ENCODE measurements at places on chromosomes 1 and 21.

- peak; percentile 60 for DNase-seq
These were observed 257.5 kb downstream of the LRRC40 start for GRCh38 chr1:69947837-69948236.

DNA sequence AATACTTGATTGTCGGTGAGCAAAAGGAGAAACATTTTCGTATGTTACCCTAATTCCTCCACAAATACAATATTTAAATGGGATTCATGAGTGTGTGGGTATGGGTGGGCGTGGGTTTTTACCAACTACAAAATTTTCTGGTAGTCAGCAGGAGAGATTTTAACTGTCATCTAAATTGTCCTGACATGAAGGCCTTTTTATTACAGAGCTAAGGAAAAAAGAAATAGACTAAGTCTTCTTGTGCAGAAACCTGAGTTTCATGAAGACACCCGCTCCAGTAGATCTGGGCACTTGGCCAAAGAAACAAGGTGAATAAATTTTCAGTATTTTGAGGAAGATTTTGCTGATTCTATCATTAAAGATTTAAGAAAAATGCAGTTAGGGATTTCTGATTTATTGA, 752 bp downstream of the RGS18 start:
- DNase-seq, result no peak

- DNase-seq, result no peak
These were observed 328 bp upstream of the KDF1 start for GRCh38 chr1:26960625-26960966.

- DNase-seq, result no peak
These were observed 64.2 kb upstream of the SMYD2 start for GRCh38 chr1:214216779-214217178.

GRCh38 chr1:70140894-70141293, 64.5 kb downstream of the LRRC40 start:
- peak; percentile 33 for DNase-seq

DNA sequence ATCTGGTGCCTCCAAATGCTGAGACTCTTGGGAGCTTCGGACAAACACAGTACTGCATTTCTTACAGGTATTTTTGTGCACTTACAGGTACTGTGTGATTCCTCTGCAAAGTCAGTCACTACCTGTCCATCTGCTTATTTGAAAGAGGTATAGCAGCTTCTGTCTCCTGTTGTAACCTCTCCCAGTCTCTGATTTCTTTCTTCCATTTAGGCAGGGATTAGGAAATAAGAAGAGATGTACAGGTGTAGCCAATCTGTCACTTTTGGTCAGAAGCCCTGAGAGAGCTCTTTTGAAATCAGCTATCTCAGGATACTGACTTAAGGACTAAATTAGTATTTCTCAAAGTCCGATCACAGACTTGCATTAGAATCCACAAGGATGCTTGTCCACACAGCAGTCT, 54.0 kb downstream of the AKT3 start:
- DNase-seq, result no peak

DNA sequence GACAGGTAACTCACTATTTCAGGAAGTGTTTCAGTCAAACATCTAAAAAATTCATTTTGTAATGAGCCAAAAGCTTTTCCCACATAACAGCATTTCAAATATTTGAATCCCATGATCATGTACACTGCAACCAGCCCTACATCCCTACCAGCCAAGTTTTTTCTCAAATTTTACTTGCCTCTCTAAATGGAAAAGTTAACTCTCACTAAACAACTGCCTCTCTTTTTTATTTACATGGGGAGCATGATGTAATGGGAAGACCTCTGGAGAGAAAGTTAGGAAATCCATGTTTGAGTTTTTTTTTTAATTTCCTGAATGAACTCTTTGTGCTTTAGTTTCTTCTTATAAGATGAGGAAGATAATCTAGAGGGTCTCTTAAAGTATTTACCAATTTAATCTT, 70.5 kb downstream of the TTLL7 start:
- DNase-seq, result peak; percentile 12

DNA sequence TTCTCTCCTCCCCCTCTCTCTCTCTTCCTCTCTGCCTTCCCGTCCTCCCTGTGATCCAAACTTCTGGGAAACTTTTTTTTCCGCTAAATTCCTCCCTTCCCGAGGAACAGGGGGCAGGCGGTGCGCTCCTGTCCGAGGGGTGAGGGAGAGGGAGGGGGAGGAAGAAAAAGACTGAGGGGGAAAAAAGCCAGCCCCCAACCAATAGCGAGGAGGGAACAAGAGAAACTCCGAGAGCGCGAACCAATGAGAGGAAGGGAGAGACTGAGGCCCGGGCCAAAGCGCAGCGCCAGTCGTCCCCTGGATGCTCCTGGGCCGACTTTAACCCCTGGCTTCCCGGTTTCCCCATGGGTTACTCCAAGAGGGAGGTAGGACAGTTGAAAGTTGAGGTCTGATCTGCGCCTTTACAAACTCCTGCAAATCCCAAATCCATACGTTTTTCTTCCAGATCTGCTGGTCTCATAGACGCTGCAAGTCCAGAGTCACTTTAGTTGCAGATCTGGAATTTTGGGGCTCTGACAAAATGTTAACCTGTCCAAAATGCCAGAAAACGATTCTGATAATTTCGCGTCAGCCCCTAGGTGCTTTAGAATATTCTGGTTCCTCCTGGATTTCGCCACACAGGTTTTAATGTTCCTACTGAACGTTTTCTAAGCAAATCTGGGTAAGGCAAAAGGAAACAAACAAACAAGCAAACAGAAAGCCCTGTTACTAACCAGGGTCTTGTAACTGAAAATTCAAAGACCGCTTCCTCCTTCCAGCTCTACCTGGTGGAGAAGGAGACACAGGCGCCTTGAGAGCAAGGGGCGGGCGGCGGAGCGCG, at the start of gene TBX15:
TSS of gene TBX15 (minus strand) at position 158 of the 820 bp plus-strand sequence. CDS start 548 bp downstream, outside the sequence.
- peak; percentile 80 for DNase-seq

DNA sequence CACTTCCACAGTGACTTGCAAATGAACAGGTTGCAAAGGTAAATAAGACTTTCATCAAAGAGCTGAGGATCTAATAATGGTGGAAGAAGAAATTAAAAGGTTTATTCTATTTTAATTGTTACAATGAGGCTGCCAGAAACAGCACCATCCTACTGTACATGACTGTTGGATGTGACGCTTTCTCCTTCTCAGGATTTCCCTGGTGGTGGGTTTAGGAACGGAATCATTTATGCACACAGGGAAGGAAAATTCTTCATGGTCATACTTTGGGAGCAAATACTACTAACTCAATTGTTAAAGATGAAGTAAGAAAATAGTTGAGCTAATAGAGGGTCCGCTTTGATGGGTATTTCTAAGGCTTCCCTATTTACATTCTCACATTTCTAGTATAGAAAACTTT, 22.2 kb upstream of the LYPLAL1 start:
- no peak for DNase-seq

GRCh38 chr1:25971066-25971810, 26.6 kb downstream of the PAFAH2 start:
- no peak for DNase-seq

GRCh38 chr1:24846671-24847070, 83.4 kb downstream of the RUNX3 start:
- no peak for DNase-seq

GRCh38 chr1:244301595-244302130, 150.0 kb downstream of the ADSS2 start:
- DNase-seq, result no peak

DNA sequence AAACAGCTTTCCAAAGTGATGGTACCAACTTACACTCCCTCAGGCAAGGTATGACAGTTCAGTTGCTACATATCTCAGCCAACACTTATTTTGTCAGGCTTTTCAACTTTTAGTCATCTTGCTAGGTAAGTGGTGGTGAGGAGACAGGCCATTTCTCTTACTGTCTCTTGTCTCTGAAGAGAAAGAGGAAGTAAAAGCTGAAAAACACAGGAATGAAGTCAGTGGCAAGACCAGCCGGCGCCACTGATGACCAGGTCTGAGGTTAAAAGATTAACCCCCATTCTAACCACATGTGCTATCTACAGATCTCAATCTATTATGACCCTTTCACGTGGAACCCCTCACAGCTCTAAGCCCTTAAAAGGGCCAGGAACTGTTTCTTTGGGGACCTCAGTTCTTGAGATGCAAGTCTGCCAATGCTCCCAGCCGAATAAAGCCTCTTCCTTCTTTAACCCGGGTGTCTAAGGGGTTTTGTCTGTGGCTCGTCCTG, 4.2 kb downstream of the ADCY10 start:
- no peak for DNase-seq

DNA sequence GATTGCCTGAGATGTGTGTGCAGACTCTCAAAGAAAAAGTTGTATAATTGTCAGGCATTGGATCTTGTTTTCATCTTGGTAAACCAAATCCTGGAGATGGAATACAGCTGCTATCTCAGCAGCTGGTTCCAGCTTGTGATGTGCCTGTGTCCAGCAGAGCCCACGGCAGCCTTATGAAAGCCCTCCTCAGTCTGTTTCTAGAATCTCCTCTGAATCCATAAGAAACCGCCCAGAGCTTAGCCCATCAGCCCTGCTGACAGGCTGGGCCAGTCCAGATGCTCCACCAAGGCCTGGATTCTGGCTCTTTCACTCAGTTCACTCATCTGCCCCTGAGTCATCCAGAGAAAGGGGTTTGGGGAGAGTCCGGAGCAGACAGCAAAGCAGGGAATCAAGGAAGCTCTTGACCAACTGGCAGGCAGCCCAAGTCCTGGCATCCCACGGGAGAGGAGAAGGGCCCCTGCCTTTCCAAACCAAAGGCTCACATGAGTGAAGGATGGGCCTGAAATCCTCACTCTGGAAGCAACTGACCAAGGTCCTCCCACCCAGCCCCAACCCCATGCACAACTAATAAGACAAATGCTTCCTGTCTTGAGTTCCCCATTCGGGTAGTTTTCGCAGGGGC, 45.7 kb downstream of the NAV1 start:
- peak; percentile 94 for DNase-seq

DNA sequence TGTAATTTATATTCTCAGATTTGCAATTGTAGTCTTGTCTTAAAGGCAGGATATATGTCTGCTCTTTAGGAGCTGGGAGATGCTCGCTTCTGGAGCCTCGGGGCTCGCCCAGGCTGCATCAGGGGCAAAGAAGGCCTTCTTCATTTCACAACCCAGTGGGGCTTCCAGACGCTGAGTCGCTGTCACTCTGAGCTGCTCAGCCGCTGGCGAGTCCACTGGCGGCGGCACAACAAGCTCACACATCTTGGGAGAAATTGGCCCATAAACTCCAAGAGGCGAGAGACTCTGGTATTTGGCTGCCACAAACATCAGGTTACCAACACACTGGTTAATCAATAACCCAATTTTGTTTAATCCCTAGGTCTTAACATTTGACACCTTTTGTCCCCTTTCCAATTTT, 216.6 kb downstream of the ATG4C start:
- no peak for DNase-seq

- DNase-seq, result peak; percentile 44
These were observed 8.1 kb upstream of the ADCY10 start for GRCh38 chr1:167922023-167922422.

DNA sequence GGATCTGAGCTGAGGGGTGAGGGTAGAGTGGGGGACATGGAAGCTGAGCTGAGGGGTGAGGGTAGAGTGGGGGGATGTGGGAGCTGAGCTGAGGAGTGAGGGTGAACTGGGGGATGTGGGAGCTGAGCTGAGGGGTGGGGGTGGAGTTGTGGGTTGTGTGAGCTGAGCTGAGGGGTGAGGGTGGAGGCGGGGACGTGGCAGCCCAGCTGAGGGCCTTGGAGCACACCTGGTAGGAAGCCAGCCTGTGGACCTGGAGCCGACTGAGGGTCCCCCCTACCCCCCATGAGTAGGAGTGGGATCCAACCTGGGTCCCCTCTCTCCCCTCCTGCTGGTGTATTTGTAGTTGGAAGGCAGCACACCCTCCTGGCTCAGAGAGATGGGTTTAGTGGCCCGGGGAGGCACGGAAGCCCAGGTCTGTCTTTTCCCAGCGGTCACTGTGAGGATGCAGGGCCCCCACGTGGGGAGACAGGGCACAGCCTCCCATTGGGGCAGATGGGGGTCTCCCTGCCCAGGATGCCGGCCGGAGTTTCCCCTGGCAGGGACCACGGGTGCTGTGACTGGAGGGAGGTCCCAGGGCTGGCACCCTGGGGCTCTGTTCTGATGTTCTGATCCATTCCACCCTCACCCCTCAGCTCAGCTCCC, 13.2 kb upstream of the NPHP4 start:
- no peak for DNase-seq

DNA sequence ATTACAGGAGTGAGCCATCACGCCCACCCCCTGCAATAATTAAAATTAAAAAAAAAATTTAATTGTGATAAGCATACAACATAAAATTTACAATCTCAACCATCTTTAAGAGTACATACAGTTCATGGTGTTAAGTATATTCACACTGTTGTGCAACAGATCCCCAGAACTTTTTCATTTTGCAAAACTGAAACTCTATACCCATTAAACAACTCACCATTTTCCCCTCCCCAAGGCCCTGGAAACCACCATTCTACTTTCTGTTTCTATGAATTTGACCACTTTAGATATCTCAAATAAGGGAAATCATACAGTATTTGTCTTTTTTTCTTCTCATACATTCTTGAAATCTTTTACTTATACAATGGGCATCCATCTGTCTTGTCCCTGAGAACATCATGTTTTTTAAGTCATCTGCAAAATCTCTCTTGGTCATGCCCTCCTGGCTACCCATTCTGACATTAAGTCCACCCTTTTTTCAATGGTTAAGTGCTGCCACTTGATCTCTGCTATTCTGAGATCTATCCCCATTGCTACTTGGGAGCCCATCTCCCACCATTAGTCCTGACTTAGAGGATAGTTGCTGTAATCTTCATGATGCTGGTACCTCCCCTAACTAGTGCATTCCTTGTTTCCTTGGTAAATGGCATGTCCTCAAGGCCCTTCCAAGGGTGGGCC, 39.4 kb upstream of the ZFYVE9 start:
- no peak for DNase-seq

DNA sequence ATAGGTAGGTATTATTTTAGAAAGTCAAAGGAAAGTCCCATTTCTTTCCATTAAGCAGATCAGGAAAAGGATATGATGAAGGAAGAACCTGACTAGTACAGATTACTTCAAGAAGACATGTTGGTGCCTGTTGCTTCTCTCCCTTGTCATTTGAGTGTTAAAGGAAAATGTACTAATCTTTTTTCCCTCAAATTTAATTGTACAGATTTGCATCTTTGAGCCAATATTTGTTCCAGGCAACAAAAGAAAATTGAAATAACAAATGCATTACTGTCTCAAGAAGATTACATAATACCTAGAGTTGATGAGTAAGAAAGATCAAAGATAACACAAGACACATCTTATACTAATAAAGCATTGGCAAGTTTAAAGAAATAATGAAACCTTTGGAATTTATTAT, 566.9 kb upstream of the ZP4 start:
- DNase-seq, result peak; percentile 4

DNA sequence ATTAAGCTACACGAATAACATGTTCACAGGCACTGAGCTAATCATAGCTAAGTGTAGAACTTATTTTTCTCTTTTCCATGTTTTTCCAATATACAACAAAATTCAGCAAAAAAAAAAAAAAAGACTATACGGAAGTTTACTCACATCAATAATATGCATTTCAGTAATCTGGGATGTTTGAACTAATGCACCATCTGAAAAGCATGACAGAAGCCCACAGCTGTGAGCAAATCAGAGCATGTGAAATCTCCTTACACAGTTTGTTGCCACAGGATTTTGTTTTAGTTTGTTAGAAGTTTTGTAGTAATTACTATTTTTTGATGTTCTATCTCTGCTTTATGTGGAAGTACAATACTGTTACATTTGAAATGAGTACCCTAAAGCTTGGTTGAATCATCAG, 1051.7 kb downstream of the TTLL7 start:
- no peak for DNase-seq

Data from fibroblast of mammary gland (primary cell).